Large intestine (tissue), 12 donors: ENCODE measurements at places on chromosomes 4 and X. TPM values are rescaled to one million over a fixed set of nuclear protein-coding genes. Genes with fewer than 3 reads are reported as not detected.

DNA sequence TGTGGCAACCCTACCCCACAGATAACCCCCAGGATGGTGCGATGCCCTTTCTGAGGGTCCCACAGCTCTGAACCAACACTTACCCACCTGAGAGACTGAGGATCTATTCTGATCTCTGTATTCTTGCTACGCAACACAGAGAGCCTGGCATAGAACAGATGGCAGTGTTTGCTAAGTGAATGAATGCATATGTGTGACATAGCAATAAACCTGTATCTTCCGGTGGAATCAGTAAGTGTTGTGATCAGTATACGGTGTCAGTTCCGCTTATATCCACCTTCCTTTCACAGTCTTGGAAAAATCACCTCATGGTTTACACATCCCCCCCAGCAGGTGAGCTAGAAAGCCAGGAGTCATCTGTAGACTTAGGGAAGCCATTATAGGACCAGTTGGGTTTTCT is 5.9 kb upstream of the HSD17B10 start:
- DNase-seq: peak; percentile 30

GRCh38 chrX:21843179-21843578 is 3.8 kb downstream of the MBTPS2 start:
- no peak for DNase-seq

GRCh38 chr4:4433941-4434340 is 47.0 kb downstream of the NSG1 start:
- no peak for DNase-seq

GRCh38 chr4:80446664-80447063 is 111.1 kb downstream of the CFAP299 start:
- DNase-seq: no peak

GRCh38 chr4:76090241-76090691 is 15.8 kb downstream of the ART3 start:
- DNase-seq: peak; percentile 32

- DNase-seq: no peak
These were observed 172.3 kb downstream of the SHOX start for GRCh38 chrX:802846-803245.

DNA sequence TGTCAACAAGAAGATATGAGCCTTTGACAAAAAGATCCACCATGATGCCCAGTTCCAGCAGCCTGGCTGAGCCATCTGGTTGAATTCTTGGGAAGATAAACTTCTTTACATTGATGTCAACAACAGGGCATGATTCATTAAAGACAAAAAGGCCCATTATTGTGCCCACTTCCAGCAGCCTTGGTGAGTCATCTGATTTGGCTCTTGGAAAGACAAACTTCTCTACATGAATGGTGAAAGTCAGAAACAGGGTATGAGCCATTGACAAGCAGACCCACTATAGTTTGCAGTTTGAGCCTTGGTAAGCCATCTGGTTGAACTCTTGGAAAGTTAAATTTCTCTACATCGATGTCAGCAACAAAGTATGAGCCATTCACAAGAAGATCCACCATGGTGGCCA is 4.1 kb upstream of the CSF2RA start:
- DNase-seq: no peak

Gene UGT2A1
- polyA plus RNA-seq: 0.04 TPM

Gene CT45A1
- not detected for polyA plus RNA-seq

Gene PDZD11
- 48.6 TPM for polyA plus RNA-seq

Gene PCDH10
- polyA plus RNA-seq: 1.9 TPM

Gene IL3RA
- 5.4 TPM for polyA plus RNA-seq

Gene ATP10D
- 16.2 TPM for polyA plus RNA-seq
